GM12891 (cell line): ENCODE measurements at places on chromosomes 1 and 21.

GRCh38 chr21:41571938-41572510 lies 64.1 kb upstream of the TMPRSS2 start:
- DNase-seq, result no peak

GRCh38 chr1:186681121-186681520 lies 898 bp upstream of the PTGS2 start:
- DNase-seq, result no peak

- no peak for DNase-seq
Observed at GRCh38 chr1:179164494-179164893, 65.0 kb downstream of the ABL2 start.

GRCh38 chr1:88867743-88868521 lies 23.4 kb downstream of the GTF2B start:
- DNase-seq, result no peak

GRCh38 chr1:245771511-245772281 lies 616.9 kb downstream of the KIF26B start:
- no peak for DNase-seq

GRCh38 chr1:153572569-153573015 lies 6.9 kb upstream of the S100A2 start:
- DNase-seq, result peak; percentile 51

GRCh38 chr1:183029591-183030000 lies 6.4 kb downstream of the LAMC1 start:
- DNase-seq, result no peak

GRCh38 chr1:70041317-70042045 lies 163.9 kb downstream of the LRRC40 start:
- no peak for DNase-seq

DNA sequence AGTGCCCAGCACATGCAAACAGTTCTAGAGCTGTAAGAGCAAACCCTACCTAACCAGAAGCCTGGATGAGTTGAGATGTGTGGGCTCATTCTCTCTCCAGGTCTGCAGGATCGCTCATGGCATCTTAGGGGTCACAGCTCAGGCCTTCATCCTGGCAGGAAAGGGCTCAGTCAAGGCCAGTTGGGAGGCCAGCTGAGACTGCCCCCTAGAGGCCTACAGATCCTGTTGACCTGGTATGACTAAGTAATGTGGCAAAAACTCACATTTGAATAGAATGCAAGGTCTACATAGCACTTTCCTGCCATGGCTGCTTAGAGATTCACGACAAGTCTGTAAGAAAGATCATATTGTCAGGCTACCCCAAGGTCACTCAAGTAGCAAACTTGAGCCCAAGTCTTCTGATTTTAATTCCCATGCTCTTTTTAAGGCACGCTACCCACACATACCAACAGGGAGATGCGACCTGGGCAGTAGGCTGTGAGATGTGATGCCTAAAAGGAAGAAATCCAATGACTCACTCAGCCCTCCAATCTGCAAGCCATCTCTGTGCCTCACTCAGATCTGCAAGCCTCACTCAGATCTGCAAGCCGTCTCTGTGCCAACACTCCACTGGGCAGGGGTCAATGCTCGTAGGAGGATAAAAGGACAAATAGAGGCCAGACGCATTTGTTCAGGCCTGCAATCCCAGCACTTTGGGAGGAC lies 5.1 kb upstream of the CAPN8 start:
- no peak for DNase-seq

DNA sequence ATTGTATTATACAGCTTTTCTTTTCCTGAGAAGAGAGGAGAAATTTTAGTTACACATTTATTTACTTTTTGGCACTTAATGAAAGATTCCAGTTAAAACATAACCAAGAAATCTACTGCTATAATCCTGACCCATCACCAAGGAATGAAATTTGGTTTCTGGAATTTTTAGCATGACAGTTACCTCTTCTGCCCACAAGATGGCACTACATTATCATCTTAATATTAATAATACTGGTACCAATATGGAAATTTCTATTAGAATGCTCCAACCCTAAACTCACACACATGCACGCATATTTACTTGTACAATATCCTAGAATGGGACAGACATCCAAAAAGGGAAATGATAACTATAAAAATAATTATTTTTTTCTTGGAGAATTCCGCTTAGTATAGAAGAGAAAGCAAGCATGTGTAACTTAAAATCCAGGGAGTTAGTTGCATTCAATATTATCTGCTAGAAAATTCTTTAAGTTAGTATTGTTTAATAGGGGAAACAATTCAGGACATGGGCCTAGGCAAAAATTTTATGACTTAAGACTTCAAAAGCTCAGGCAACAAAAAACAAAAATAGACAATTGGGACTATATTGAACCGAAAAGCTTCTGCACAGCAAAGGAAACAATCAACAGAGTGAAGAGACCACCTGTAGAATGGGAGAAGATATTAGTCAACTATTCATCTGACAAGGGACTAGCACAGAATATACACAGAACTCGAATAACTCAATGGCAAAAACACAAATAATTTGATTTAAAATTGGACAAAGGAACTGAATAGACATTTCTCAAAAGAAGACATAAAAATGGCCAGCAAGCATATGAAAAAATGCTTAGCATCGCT lies 37.4 kb downstream of the MAP3K21 start:
- no peak for DNase-seq

GRCh38 chr1:18409609-18410237 lies 71.0 kb upstream of the KLHDC7A start:
- no peak for DNase-seq

DNA sequence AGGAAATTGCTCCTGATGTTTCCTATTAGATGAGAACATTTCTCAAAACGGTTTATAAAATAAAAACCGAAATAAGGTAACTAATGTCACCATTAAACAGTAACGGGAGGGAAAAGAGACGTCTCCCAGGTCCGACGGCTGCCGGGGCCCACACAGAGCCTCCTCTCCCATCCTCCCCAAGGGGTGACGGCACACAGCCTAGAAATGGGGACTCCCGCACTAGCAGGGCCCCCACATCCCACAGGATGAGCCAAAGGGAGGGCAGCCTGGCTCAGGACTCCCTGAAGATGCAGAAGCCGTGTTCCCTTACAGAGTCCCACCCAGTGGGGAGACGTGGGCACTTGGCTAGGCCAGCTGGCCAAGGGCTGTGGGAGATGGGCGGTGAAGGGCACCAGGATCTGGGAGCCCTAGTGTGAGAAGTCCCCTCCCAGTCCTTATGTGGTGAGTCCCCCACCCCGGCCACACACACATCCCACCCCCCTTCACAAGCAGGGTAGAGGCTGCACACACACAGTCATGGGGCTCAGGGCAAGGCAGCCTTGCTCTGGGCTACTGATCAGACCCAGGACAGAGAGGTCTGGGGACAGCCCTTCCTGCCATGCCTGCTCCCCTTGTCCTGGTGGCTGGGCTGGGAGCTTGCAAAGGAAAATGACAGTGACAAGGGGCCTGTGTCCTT lies 3.3 kb downstream of the KRTAP10-3 start:
- no peak for DNase-seq

GRCh38 chr1:231159963-231160761 lies 1.7 kb upstream of the TRIM67 start:
- no peak for DNase-seq

GRCh38 chr1:109740615-109741373 lies at the start of gene GSTM3:
Gene GSTM3, minus strand, starts transcription at chr1:109741038. Its CDS starts 751 bp downstream, at chr1:109740287.
- DNase-seq, result no peak

DNA sequence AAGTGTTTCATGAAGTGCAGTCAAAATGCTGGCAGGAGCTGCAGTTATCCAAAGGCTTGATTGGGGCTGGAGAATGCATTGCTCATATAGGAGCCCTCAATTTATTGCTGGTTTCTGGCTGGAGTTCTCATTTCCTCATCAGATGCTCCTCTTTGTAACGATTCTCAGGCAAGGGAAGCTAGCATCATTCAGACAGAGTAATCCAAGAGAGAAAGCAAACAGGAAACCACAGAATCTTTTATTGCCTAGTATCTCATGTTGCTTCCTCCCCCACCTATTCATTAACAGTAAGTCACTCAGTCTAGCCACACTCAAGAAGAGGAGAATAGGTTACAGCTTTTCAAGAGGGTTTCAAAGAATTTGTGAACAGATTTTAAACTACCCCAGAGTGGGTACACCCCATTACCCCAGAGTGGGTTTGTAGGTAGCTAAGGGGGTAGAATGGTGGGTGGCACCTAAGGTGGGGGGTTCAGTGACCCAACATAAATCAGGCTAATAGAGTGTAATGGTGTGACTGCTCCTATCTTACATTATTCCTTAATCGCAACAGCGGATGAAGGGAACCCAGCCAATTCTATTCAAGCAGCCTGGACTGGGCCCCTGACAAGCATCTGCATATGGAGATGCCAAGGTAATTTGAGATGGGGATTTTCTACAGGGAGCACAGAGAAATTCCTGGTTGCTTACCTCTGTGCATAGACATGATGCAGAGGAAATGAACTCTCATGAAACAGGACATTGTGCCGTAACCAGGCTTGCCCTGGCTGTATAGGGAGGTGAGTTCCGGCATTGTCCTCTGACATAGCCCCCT lies 67.1 kb downstream of the KCNJ15 start:
- no peak for DNase-seq

- no peak for DNase-seq
Observed at GRCh38 chr1:41329662-41330587, 31.3 kb upstream of the FOXO6 start.

DNA sequence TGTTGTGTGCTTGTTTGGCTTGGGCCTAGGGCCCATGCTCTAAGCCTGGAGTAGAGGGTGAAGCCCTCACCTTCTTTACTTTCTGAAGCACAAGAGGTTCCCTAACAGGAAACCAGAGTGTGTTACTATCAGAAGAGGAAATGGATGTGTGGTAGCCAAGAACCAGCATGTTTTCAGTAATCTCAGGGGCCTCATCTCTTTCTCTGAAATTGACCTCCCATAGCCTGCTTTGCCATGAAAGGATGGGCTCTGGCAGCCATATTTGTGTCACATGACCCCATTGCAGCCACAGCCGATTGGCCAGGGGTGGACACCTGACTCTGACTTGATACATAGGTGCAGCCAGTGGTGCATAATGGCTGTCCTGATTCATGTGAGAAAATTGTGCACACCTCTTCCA lies 18.6 kb downstream of the A3GALT2 start:
- no peak for DNase-seq

GRCh38 chr21:29092102-29092959 lies 18.9 kb upstream of the CCT8 start:
- no peak for DNase-seq

GRCh38 chr1:236064674-236065508 lies at the start of gene NID1:
Gene NID1, minus strand, starts transcription at chr1:236065090. Its CDS starts 11 bp downstream, at chr1:236065079.
- peak; percentile 56 for DNase-seq

DNA sequence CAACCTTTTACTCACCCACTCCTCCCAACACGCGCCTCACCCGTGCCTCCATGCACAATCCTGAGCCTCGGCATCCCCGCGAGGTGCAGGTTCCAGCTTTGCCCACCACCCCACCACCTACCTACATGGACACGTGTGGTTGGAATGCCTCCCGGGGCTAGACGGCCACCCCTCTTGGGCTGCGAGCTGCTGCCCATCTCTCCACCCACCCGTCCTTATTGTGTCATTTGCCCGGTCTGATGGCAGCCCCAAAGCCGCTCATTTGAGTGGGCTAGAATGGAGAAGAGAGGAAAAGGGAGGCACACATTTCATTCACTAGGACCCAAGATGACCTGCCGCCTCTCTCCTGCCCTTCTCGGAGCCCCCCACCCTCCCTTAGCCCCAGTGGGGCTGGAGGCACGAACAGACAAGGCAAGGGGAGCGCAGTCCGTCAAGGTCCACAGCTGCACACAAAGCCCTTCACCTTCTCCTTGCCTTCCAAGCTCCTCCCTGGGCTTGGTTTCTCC lies 785 bp downstream of the ZNF697 start:
- DNase-seq, result no peak

GRCh38 chr1:212396638-212397037 lies 18.0 kb downstream of the PACC1 start:
- no peak for DNase-seq

- DNase-seq, result no peak
Observed at GRCh38 chr1:168958562-168959289, 147.8 kb upstream of the ATP1B1 start.

- DNase-seq, result no peak
Observed at GRCh38 chr1:165536016-165536415, 7.8 kb upstream of the LRRC52 start.

GRCh38 chr1:117030271-117030877 lies 28.8 kb downstream of the CD101 start:
- no peak for DNase-seq

- DNase-seq, result no peak
Observed at GRCh38 chr1:32636914-32637645, 13.3 kb downstream of the ZBTB8OS start.

DNA sequence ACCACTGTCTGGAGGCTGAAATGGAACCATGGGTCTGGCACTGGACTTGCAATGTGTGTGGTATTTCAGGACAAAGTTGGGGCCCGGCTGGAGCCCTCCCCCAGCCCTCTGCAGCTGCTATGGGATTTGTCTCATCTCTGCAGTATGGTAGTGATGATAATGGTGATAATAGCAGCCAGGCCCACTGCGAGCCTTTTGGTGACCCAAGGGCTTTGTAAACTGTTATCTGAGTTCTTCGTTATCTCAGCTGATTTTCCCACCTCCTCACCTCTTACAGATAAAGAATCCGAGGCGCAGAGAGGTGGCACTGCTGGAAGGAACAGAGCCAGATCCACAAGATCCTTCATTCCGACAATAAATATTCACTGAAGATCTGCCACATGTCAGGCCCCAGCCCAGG lies 11.7 kb upstream of the WNT4 start:
- no peak for DNase-seq

DNA sequence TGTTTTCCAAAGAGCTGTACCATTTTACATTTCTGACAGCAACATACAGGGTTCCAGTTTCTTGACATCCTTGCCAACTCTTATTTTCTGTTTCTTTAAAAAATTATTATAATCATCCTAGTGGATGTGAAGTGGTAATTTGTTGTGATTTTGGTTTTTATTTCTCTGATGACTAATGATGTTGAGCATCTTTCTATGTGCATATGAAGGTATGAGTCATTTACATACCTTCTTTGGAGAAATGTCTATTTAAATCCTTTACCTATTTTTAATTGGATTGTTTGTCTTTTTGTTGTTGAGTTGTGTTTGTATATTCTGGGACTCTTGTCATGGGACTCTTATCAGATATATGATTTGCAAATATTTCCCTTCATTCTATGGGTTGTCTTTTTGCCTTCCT lies 20.8 kb upstream of the MPC2 start:
- no peak for DNase-seq

DNA sequence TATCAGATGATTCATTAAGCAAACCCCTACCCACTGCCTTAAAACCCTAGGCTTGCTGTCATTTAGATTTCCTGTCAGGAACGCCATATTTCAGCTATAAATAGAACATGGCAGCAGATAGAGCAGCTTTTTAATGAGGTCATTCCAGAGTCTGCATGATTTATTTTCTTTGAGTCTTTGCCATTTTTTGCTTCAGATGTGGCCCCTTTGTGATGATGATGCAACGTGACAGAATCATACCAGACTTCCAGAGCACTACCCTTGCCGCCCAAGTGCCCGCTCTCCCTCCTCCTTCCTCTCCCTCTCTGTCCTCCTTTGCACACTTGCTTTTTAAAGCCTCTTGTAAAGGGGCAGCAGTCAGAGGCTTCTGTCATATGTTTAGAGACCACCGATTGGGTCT lies 55.5 kb upstream of the TRIM67 start:
- no peak for DNase-seq

DNA sequence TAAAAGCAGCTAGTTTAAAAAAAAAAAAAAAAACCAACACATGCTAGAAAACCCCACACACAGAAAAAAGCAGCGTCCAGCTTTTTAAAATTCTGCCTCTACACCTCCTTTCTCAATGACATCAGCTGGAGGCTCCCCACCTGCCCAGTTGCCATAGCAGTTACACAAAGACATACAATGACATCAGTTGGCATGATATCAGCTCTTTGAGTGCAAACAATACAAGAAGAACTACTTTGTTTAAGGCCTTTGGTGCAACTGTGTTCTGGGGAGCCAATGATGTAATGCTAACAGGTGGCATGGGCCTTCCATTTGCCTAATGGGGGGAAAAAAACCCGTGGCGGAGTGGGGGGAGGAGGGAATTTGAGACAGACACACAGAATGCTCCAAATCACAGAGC lies 32.9 kb downstream of the DUSP10 start:
- no peak for DNase-seq
